Glomerular endothelial cell (primary cell): ENCODE measurements at places on chromosomes 2 and 18. TPM values are rescaled to one million over a fixed set of nuclear protein-coding genes. Genes with fewer than 3 reads are reported as not detected.

Gene LRRC30
- total RNA-seq: not detected in 2 replicates

Gene PCGF1
- 10.9 and 14.4 TPM in 2 replicates for total RNA-seq

Gene SLC5A7
- not detected in 2 replicates for total RNA-seq

Gene IL1R1
- total RNA-seq: 14.6 and 41.1 TPM in 2 replicates

Gene LONRF2
- under 0.01 and 0.19 TPM in 2 replicates for total RNA-seq

Gene PHOSPHO2
- total RNA-seq: 0.29 and 4.4 TPM in 2 replicates

Gene OSBPL6
- 0.53 and 1.7 TPM in 2 replicates for total RNA-seq

Gene PAX8
- 21.9 and 30.2 TPM in 2 replicates for total RNA-seq

DNA sequence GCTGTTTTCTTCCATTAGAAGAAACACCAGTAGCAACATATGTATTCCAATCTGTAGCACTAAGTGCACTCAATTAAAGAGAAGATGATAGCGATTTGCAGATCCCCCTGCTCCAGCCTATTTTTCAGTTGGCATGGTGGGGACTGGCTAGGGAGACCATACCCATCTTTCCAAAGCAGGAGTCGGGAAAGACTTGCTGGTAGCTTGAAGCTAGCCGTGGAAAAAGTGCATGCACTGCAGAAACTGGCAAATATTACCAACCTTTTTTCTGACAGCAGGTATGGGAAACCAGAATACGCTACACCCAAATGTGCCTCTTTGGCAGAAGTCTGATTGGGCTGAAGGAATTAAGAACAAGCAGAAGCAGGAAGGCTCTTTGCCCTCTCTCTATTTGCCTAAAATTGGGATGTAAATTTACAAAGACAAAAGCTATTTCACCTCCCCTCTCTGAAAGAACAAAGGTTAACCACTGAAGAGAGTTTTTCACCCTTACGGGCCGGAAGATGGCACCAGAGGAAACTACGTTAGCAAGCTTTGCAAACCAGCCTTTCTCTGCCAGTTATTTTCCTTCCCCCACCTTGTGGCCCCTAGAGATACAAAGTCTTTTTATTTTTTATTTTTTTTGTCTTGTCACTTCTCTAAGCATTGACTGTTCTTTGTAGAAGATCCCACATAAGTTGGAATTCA, 273.1 kb downstream of the DLGAP1 start:
- DNase-seq: no peak

- DNase-seq: no peak
Observed at GRCh38 chr2:14558335-14558919, 74.1 kb upstream of the LRATD1 start.

- DNase-seq: no peak
Observed at GRCh38 chr2:31654241-31654640, 73.5 kb upstream of the SRD5A2 start.

DNA sequence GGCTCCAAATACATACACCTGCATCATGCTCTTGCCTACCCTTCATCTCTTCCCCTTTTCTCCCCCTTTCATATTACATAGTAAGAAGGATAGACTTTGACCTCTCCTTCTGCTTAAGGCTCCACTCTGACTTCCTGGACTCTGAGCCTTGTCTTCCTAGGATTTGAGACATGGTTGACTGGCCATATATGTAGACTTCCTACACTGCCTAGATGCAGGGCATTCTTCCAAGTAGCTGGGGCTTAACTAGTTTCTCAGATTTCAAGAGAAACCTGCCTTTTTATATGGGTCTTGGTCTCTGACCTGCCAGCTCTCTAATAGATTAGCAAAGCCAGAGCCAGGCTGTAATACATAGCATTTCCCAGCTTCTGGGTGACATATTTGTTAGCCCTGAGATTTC, 35.4 kb upstream of the CYP26B1 start:
- DNase-seq: no peak

- no peak for DNase-seq
Observed at GRCh38 chr2:42598656-42599055, 30.2 kb downstream of the MTA3 start.

- DNase-seq: no peak
Observed at GRCh38 chr18:13222856-13223281, 4.3 kb downstream of the LDLRAD4 start.

GRCh38 chr2:8976442-8977259, 26.8 kb downstream of the MBOAT2 start:
- no peak for DNase-seq

DNA sequence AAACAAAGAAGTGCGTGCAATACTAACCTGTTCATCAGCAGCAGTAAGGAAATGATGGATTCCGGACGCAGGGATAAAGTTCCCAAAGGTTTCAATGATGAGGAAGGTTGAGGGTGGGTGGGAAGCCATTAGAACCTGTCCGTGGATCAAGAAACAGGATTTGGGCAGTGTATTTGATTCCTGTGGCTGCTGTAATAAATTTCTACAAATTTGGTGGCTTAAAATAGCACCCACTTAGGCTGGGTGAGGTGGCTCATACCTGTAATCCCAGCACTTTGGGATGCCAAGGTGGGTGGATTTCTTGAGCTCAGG, 5.1 kb upstream of the SDC1 start:
- DNase-seq: no peak

- DNase-seq: no peak
Observed at GRCh38 chr2:138032334-138032733, 68.1 kb downstream of the HNMT start.

DNA sequence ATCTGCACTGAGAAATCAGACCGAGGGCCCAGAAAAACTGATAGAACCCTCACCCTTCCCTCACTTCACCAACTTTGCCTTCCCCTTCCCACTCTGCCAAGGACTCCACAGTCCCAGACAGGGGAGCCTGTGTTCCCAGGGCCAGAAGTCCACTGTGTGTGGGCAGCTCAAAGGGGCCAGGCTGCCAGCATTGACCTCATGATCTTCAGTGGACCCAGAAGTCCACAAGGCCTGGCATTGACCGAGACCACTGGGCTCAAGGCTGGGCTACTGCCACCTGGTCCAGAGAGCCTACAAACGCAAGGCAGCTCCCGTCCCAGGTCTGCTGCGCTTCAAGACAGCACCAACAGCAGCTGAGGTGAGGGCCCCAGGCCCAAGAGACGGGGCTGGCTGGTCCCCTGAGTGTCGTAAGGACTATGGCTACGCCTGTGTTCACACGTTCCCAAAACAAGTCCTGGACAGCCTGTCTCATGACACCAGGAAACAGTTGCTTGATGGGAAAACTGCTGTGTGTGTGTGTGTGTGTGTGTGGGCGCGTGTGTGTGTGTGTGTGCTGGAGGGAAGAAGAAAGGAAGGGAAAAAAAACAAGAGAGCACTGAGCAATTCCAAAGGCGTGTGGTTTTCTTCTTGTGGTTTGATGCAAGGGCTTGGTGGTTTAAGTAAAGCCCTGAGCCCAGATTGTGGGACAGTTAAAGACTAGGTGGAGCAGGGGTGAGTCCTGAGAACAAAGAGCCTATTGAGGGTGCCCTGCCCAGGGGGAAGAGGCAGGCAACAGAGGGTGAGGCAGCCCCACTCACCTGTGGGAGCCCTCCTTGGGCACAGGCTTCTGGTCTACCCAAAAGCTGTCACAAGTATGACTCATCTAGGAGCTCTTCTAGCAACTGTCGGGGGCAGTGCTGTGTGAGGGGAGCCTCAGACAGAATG, 46.6 kb upstream of the ZBTB7C start:
- no peak for DNase-seq

- DNase-seq: no peak
Observed at GRCh38 chr18:58247363-58247834, 203.4 kb downstream of the NEDD4L start.

DNA sequence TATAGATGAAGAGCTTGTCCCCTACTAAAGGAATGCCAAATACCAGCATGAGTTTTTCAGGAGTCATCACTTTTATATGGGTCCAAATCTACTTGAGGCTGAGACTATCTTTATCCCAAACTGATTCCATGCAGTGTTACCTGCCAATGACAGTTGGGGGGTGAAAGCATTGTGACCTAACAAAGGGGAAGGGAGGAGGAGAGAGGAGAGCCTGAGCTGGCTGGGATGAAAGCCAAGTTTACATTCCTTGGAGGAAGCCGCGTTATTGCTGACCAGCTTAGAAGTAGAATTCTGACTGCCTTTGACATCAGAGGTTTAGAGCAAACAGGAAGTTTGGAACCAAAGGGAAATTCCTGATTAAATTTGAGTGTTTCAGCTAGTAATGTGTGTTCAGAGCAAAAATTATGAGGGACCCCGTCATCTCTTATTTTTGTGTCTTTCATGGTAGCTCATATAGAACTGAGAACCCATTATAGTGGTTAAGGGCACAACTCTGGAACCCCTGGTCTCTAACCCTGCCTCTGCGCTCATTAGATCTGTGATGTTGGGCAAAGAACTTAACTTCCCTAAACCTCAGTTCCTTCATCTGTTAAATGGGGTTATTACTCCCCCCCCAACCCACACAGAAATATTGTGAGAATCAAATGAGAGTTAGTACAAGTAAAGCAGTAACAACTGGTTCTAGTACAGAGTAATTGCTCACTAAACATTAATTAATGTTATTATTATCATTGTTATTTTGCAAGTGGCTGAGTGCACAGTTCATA, 199.3 kb upstream of the EPAS1 start:
- peak; percentile 97 for DNase-seq

- no peak for DNase-seq
Observed at GRCh38 chr18:3525870-3526420, 76.0 kb downstream of the TGIF1 start.

DNA sequence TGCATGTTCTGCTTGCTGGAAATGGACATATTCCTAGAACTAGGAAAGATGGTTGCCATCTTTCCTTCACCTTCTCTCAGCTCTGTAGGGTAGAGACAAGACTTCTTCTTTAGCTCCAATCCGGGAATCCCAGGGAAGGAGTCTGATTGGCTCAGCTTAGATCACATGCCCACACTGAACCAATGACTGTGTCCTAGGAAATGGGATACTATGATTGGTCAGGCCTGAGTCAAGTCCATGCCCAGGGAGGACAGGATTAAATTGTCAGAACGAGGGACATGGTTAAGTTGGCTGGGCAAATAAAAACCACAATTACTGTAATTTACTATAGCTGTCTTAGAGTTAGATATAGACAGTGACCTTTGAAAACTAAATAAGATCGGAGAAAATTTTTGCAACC, 31.4 kb downstream of the SEMA4F start:
- DNase-seq: no peak

- no peak for DNase-seq
Observed at GRCh38 chr2:140349695-140350094, 1569.5 kb upstream of the NXPH2 start.

DNA sequence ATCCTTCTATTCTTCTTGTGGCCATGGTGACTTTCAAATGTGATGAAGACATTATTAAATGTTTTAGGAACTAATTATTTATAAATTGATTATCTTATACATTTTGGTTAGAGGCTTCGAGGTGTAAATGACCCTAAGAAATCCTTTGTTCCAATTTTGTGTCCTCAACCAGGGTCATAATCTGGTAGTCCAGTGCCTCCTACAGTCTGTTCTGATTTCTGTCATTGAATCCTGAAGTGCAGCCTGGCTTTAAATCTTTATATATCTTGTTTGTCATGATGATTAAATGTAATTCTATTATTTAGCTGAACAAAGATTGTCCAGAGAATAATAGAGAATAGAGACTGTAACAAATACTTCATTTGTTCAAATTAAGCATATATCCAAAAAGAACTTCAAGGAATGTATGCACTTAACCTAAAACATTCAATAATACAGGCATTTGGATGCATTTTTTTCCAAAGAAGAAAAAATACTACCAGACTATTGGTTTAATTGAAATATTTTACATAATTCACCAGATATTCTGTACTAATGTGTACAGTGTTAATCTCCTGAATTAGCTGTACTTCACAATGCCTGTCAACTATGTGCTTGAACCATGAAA, 89.8 kb downstream of the PRPF40A start:
- peak; percentile 31 for DNase-seq

DNA sequence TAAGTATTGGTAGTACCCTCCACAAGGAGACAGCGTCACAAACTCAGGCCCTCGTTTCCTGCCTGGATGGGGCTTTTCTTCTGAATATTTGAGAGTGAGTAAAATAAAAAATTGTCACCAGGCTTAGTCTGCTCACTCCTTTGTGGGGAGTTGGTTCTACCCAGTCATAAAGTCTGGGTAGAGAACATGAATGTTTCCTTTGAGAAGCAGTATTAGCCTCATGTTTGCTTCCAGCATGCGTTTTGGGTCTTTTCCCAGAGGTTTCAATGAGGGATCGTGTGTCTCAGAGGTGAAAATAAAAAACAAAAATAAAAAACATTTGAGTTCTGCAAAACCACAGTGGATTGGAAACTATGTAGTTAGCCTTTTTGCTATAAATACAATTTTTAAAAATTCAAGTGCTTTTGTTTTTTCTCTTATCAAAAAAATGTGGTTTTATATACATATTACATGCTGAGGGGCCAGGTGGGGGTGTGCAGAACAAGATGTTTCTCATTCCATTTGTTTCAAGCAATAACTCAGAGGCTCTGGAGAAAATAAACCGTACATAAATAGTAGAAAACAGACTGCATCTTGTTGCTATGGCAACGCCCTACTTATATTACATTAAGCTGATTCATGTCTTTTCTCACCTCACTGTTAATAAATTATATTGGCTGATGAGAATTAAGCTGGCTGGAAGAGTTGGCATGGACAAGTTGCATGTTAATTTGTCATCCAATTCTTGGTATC, 225.4 kb upstream of the FBXO11 start:
- DNase-seq: no peak

DNA sequence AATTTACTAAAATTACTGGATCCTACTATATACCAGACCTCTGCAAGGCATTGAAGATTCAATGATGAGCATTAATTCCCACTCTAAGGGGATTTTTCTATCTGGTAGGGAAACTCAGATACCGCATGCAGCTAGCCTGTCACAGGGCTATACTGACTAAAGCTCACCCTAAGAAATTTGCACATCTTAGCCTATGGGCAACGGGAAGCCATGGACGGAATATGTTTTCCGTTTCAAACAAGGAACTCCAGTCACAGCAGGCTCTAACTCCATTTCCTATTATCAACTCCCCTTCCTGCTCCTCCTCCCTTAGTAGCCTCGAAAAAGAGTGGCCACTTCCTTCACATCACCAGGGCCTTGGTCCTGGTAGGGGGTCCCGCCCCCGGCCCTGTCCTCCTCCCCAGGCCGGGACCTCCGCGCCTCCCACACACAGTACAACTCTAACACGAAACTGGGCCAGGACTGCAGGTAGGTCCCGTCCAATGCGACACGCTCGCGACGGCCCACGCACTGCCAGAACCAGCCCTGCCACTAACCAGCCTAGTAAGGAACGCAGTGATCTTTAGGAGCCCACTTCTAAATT, 659 bp upstream of the COX5B start:
- DNase-seq: no peak

- no peak for DNase-seq
Observed at GRCh38 chr2:156908825-156909224, 348.7 kb upstream of the GALNT5 start.
